ENCODE measurements at places on chromosomes 7 and 10.

DNA sequence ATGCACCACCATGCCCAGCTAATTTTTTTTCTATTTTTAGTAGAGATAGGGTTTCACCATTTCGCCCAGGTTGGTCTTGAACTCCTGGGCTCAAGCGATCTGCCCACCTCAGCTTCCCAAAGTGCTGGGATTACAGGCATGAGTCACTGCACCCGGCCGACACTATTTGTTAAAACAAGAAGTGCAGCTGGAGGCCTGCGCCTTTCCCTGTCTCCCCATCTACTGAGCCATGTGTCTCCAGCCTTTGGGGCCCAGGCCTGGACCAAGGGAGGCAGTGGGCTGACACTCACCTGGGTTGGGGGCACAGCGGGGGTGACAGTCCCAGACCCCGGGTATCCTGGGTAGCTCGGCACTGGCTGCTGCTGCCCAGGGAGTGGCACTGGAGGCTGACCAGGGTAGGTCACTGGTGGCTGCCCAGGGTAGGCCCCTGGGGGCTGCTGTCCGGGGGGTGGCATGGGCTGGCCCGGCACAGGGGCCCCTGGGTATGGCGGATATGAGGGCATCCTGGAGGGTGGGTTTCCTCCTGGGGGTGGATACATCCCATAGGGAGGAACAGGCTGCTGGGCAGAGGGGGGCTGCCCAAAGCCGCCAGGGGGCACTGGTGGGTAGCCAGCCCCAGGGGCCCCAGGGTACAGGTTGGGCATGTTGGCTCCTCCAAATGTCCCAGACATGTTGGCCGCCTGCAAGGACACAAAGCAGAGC, 36.3 kb downstream of the PLAC9 start:
- DNase-seq: no peak

DNA sequence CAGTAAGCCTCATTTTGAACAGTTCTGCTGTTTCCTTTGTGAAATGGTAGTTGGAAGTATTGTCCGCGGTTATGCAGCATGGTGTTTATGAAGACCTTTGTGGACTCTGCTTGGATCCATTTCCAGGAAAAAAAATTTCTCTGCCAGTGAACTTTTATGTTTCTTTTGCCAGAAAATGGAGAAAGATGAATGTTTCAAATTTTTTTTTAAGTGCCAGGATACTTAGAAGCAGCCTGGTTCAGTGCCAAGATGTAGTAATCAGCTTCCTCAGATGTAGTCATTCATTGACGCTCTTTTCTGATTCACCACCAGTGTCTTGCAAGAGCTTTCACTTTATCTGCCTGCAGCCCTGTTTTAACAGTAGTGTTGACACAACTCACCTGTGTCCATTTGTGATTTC, 258.2 kb downstream of the SDK1 start:
- DNase-seq: no peak

GRCh38 chr10:93220296-93221170, 146.8 kb downstream of the CYP26A1 start:
- DNase-seq: no peak

- no peak for DNase-seq
Measured at GRCh38 chr7:135077642-135078041, 70.2 kb upstream of the TMEM140 start.

DNA sequence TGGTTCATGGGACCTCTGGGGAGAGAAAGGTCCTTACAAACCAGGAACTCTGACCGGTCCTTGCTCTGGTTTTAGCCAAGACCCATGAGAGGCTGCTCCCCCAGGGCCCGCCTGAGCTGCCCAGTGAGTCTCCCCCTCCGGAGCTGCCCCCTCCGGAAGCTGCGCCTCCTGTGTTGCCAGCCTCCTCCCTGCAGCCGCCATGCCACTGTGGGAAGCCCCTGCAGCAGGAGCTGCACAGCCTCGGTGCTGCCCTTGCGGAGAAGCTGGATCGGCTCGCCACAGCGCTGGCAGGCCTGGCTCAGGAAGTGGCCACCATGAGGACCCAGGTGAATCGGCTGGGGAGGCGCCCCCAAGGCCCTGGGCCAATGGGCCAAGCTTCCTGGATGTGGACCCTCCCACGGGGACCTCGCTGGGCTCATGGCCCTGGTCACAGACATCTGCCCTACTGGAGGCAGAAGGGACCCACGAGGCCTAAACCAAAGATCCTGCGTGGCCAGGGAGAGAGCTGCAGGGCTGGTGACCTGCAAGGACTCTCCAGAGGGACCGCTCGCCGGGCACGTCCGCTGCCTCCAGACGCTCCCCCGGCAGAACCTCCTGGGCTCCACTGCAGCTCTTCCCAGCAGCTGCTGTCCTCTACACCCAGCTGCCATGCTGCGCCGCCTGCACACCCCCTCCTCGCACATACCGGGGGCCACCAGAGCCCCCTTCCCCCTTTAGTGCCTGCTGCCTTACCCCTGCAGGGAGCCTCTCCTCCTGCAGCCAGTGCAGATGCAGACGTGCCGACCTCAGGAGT, 40.1 kb downstream of the ZNF467 start:
- no peak for DNase-seq

- DNase-seq: no peak
Measured at GRCh38 chr10:119330342-119330741, 123.0 kb downstream of the GRK5 start.
